ENCODE measurements at places on chromosomes 12 and 14.

DNA sequence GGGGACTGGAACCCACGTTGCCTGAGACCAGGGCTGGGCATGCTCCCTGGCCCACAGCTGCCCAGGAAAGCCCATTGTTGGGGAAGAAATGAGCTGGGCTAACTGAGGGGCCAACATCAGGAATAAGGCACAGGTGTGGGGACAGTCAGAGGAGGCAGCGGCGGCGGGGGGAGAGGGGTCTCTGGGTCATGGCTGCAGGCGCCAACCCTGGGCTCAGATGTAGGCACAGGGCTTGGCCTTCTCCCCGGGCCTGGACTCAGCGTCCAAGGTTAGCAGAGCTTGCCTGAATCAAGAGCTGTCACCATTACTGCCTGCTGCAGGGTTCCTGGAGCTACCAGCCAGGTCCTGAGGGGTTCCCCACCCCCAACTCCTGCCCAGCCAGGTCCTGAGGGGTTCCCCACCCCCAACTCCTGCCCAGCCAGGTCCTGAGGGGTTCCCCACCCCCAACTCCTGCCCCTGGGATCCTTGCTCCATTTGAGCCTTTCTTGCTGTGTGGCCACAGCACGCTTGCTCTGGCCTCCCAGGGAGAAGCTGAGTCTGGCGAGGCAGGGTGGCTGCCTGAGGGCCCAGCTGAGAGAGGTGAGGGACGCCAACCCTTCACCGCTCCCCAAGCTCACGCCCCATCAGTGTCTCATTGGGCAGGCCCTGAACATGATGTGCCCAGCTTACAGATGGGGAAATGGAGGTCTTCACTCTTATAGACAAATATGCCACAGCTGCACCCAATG lies 6.2 kb downstream of the CHGA start:
- no peak for DNase-seq

DNA sequence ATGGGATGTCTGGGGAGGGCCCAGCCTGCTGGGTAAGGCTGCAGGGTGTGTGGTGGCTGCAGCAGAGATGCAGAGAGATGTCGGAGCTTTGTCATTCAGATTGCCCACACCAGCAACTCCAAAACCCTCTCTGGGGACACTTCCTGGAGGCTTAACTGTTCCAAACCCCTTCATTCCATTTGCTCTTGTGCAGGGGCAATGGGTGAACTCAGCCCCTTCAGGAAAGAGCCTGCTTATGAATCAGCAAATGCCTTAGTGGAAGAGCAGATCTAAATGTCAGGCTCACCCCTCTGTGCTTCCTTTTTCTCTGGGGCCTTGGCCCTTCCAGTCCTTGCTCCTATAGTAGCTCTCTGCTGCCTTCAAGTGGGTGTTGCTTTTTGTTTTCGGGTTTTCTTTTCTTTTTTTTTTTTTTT lies 36.7 kb upstream of the GPATCH2L start:
- DNase-seq: no peak

- no peak for DNase-seq
These were observed 869 bp upstream of the NOVA1 start for GRCh38 chr14:26598672-26599131.

DNA sequence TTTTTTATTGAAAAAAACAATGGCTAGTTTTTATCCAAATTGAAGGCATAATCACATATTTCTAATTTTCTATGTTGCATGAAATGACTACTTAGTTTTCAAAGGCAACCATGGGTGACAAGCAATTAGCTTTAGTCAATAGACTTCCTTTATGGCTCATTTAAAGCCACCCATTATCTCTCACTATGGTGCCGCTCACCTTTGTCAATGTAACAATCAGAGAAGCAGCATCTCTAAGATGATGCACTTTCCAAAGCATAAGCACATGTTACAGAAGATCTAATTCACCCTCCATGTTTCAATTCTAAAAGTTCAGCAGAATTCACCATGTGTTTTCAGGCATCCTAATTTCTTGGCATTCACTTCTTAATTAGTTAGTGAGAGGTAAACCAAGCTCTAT lies 166.6 kb upstream of the RPL10L start:
- no peak for DNase-seq

GRCh38 chr12:67452119-67452805 lies 183.1 kb downstream of the CAND1 start:
- DNase-seq: peak; percentile 29

GRCh38 chr14:56490379-56490778 lies 89.2 kb upstream of the TMEM260 start:
- DNase-seq: peak; percentile 44

- DNase-seq: no peak
These were observed 80.2 kb downstream of the BAZ1A start for GRCh38 chr14:34794941-34795340.

DNA sequence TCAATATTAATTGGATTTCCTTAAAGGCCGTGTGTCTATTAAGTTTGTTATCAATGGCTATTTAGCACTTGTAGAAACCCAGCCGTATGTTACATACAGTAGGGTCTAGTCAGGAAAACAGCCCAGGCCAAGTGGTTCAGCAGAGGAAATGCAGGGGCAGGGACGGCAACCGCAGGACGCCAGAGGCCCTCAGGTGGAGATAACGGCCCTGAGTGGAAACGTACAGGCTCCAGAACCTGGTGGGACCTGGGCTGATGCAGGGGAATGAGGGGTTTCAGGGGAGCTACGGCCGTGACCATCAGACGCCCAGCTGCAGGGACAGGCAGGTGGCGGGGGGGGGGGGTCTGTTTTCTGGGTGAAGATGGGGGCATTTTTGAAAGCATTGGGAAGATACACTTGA lies 3.7 kb upstream of the ANKLE2 start:
- no peak for DNase-seq

GRCh38 chr12:121189131-121189530 lies 20.8 kb upstream of the P2RX4 start:
- no peak for DNase-seq

DNA sequence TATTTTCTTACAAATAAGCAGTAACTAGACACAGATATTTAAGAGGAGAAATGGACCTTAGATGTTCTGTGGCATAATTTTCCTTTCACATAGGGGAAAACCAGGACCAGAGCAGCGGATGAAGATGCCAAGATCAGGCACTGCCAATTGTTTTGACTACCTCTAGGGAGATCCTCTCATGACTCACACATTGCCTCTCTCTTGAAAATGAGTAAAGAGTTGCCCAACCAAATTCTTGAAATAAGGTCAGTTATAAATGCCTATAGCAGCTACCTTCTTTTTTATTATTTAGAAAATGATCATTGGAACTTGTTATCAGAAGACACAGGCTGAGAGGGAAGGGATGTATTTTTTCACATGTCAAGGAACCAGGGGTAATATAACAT lies 263.4 kb upstream of the PLEKHG7 start:
- DNase-seq: no peak

DNA sequence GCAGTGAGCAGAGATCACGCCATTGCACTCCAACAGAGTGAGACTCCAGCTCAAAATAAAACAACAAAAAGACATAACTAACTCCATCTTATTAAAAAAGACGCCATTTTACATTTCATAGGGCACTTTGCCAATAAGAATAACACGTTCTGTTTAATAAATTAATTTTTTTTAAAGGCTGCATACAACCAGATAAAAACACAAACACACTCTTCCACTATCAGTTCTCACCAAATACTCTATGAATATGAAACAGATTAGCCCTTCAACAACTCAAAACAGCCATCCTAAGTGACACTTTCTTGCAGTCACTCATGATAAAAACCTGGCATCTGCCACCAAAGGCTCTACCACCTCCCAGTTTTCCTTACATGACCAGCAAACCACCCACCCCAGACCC lies 16.1 kb downstream of the AICDA start:
- DNase-seq: no peak

- DNase-seq: peak; percentile 20
These were observed 1124.7 kb downstream of the FLRT2 start for GRCh38 chr14:86654558-86655184.
